HCT116 (cell line): ENCODE measurements at places on chromosomes 4 and X.

DNA sequence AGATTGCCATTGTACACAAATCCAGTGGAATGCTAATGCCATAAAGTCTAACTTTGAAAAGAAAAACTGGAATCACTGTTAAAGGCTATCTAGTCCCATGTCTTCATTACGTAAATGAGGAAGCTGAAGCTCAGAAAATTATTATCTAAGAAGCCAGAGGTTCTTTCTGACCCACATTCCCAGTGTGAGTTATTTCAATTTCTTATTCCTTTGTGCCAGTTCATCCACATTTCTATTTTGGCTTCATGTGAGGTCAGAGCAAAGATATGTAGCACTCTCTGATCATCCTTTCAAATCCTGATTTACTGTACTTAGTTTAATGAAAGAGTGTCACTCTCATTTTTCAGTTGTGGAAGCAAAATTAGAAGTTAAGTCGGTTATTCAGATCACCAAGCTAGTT is 24.6 kb upstream of the NWD2 start:
- DNase-seq, result no peak

GRCh38 chr4:142262956-142263355 is 583.1 kb downstream of the INPP4B start:
- no peak for DNase-seq

DNA sequence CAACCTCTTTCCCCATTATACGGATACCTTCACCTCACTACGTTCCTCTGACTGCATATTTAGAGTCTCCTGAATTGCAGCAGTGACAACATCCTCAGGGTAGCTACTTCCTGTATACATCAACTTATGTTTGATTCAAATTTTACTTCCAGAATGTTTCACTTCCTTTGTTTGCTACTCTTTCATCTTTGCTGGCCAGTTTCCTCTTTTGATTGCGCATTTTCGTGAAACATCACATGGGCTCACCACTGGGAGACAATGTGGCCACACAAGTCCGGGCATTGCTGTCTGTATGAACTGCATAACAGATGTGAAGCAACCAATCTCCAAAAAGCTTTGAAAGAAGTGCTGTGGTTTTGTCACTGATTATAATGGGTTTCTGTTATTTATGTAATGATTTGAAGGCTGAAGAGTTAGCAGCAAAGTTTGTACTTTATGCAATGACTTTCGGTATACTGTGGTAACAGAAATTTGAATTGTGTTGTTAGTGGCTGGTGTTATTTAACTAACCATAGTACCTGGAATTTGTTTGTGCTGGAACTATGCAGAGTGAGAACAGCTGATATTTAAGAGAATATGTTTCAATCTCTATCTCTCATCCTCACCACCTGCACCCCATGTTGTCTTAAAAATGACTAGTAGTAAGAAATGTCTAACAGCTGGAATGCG is 7.4 kb downstream of the SNCA start:
- DNase-seq, result no peak

DNA sequence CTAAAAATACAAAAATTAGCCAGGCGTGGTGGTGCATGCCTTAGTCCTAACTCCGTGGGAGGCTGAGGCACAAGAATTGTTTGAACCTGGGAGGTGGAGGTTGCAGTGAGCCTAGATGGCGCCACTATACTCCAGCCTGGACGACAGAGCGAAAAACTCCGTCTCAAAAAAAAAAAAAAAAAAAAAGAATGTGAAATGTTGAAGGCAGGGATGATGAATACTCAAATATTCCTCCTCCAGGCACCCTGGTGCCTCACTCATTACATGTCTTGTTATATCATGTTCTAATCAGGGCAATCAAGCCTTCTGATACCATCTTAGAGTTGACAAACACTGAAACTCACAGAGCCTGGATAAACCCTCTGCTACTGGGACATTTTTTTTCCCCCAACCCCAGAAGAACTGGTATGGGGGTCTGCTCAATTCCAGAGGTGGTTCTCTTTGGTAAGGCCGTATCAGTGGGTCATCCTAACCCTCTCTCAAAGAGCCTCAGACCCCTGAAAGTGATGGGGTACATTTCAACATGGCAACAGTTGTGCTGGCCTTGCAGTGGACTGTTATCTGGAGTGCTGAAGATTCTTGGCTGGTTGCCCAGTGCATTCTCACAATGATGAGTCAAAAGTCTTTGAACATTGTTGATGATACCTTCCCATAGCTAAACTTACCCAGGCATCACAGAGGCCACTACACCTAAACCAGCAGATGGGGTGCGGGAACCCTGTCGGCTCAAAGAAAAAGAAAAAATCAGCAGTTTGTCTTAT is 2.4 kb upstream of the SH3KBP1 start:
- DNase-seq, result peak; percentile 37

DNA sequence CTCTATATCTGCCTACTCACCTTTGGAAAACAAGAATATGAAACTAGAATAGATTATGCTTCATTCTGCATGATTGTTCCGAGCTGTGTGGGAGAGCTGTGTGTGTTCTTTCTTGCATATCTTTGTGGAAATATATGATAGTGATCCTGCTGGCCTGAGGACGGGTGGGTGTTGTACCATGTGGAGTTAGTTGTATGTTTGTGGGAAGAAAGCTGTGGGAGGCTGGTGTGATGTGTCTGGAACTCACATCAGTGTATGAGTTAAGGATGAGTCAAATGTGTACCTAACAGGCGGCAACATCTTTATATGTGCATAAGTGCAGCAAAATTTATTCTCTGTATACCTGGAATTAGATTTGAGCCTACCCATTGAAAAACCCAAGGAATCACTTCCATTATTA is 208.1 kb upstream of the ADGRL3 start:
- DNase-seq, result no peak

- DNase-seq, result no peak
Observed at GRCh38 chr4:48490012-48490679, at the start of gene ZAR1. ZAR1 (plus strand) TSS chr4:48490252; CDS start chr4:48490292, 40 bp downstream.

DNA sequence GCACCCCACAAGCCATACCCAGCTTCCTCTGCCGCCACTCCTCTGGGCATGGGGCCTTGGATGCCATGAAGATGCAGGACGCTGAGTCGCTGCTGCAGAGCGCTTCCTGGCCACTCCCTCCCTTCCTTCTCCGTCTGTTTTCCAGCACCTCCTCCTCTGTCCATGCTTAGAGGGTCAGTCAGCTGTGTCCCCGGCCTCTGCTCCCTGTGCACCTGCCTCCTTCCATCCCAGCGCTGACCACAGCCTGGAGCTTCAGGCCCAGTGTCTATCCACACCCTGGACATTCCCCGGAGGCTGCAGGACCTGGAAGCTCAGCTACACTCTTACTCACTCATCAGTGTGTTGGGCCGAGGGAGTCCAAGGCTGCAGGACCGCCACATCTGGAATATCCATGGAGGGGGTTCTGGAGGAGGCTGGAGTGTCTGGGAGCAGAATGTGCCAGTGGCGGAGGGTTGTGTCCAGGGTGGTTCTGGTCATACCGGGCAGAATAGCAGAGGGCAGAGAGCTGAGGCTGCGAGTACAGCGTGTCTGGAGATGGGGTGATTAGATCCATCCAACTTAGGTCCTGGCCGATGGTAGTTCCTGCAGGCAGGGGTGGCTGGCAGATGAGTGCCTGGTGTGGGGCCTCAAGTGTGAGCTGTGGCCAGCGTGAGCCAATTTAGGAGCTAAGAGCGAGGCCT is 58.6 kb upstream of the ADRA2C start:
- no peak for DNase-seq

DNA sequence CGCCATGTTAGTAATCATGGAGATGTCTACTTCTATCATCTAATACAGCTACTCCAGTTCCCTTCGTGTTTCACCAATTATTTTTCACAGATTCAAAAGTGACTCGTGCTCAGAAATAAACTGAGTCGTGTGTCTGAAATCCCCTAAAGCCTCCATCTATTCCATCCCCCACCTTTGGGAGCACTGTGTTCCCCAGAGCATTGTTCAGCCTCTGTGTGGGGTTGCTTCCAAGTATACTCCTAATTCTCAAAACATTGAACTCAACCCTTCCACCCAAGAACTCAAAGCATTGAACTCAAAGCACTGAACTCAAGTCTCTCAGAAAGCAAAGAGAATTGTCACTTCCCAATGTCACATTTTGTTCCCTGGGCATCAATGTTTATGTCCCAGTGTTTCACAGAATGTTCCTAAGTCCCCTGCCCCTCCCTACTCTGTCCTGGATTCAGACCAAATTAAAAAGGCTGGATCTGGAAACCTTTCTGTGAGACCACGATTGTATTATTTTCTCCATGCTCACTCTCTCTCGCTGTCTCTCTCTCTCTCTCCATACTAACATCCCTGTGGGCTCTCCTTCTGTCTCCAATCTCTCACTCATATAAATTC is 138.5 kb upstream of the QRFPR start:
- no peak for DNase-seq

DNA sequence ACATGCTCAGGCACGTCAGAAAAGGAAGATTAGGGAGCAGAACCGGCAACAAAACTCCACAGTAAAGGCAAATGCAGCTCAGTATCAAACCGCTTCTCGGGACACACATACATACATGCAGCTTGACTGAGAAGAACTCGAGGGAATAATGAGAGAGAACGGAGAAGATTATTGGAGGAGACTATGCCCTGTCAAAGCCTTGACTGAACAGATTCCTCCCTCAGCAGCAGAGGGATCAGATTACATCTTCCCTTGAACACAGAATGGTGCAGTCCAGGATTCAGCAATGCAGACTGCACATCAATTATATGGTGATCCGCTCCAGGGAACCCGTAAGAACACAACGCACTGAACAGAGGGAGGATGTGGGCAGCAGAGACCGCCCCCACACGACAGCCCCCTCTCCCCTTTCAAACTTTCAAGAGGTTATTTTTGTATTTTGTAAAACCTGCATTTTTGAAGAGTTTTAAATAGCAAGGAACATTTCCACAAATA is 183.2 kb downstream of the FBXW7 start:
- DNase-seq, result peak; percentile 81

GRCh38 chr4:132227151-132227856 is 921.8 kb upstream of the PCDH10 start:
- no peak for DNase-seq

DNA sequence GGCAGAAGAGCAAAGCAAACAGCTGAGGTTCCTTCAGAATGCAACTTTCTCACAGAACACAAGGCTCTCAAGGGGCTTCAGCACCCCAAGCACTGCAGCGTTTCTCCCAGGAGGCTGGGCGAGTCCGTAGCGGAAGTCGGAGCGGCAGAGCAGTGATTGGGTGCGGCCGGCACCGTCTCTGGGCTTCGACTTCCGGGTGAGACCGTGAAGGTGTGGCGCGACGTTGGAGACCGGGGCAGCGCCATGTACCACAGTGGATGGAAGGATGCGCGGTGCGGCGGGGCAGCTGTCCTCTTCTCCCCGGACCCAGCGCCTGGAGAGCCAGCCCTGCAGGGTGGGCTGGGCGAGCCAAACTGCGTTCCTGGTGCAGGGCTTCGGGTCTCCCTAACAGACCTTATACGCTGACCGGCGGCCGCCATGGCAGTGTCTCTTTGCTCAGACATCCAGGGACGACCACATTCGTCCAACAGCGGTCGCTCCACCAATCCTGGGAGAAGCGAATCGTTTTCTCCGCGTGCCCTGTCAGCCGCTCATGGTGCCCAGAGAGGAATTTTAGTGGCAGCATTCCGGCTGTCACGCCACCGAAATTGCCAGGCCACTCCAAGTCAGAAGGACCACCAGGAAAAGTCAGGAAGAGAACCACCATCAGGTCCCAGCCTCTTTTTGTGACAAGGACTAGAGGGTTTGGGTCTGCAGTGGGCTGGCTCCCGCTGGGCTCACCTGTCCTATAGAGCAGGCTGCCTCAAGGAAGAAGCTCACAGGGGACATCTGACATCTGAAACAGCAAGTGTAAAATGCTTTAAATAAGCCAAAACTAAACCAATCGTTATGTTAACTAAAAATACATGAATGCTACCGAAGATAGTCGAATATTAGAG is 20.5 kb downstream of the TRIM61 start:
- no peak for DNase-seq

DNA sequence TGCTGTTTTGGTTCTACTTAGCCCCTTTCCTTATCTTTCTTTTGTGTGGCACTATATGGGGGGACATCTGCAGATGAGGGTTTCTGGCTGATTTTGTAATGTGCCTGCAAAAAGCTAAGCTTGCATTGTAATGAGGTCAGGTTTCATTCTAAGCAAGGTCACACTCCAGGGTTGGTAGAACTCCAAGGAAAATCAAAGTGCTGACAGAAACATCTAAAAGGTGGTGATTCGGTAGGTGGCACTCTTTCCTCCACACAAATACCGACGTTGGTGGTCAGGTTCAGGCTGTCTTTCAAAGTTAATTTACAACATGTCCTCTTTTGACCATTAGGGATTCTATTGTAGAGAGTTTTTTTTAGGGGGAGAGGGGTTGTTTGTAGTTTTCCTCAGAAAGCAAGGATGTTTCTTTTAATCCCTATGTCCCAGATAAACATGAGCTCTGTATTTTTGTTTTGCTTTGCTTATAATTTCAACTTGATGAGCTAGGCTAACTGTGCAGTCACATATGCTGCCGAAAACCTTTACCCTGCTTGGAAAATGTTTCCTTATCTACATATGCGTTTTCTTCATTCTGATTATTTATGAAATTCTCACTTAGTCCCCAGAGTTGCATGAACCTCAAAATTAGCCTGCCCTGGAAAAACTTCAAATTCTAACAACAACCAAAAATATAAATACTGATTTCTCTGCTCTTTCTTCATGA is 434.2 kb downstream of the PPARGC1A start:
- no peak for DNase-seq

GRCh38 chrX:136646602-136647239 is 1.2 kb upstream of the CD40LG start:
- no peak for DNase-seq

DNA sequence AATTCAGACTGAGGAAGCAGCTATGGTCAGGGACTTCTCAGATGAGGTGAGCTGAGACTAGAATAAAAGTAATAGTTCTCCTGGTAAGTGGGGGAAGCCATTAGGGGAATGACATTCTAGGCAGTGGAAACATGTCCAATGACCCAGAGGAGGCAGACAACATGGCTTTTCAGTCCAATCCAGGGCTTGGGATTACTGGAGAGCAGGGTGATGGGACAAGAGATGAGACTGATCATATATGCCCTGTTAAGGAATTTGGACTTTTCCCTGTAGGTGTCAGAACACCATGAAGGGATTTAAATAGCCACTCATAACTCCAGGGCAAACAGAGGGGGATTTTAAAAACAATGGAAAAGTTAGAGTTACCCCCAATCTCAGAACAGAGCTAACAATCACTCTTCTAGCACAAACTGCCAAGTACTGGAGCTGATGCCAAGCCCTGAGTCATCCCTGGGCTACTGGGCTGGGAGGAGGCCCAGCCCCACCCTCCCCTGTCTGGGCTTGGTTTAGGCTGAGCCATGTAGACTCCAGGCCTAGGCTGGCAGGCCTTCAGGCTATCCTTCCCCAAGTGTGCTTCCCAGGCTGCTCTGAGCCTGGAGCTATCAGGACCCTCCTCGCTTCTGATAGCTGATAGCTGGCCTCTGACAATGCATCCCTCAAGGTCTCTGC is 22.7 kb upstream of the MSN start:
- DNase-seq, result peak; percentile 39
